ENCODE measurements at places on chromosomes 1 and 21.

GRCh38 chr21:44932408-44933181, 7.2 kb upstream of the SLX9 start:
- DNase-seq: peak; percentile 83

GRCh38 chr1:153534925-153535241, 908 bp downstream of the S100A6 start:
- no peak for DNase-seq

DNA sequence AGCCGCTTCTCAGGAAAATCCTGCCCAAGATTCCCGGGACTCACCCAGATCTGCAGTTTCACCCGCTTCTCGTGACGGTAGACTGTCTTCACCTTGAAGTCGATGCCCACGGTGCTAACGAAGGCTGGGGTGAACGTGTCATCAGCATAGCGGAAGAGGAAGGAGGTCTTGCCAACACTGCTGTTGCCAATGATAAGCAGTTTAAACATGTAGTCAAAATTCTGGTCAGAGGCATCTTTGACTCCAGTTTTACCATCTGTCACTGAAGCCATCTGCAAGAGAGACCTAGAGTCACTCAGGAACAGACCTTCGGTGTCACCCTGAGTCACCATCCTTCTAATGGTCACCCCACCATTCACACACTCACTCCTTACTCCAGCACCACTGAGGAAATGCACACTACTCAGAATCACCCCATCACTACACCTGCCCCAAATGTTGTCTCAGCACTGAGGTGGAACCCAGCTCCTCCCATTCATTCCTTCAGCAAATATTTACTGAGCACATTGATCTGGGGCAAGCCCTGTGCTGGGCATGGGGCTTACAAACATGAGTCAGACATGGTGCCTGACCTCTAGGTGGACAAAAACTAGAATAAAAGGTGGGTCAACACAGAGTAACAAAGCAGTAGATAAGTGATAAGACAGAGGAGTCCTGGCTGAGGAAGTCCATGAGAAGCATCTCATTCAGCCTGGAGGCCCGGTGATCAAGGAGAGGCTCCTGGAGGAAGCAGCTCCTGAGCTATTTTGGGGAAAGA, 13.5 kb downstream of the RAB3B start:
- no peak for DNase-seq

GRCh38 chr1:96588416-96588995, 133.1 kb upstream of the PTBP2 start:
- no peak for DNase-seq

DNA sequence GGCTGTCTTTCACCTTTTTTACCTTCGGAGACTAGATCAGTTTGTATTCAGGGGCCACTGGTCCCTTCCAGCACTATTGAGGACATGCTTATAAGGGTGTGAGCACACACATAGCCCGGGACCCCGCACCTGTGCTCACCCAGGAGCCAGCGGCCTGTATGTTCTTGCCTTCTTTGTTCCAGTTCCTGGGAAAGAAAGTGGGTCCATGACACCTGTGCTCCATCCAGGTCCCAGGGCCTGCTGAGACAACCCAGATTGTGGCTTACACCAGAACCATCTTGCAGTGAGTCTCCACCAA, 207.8 kb downstream of the TOMM20 start:
- no peak for DNase-seq

DNA sequence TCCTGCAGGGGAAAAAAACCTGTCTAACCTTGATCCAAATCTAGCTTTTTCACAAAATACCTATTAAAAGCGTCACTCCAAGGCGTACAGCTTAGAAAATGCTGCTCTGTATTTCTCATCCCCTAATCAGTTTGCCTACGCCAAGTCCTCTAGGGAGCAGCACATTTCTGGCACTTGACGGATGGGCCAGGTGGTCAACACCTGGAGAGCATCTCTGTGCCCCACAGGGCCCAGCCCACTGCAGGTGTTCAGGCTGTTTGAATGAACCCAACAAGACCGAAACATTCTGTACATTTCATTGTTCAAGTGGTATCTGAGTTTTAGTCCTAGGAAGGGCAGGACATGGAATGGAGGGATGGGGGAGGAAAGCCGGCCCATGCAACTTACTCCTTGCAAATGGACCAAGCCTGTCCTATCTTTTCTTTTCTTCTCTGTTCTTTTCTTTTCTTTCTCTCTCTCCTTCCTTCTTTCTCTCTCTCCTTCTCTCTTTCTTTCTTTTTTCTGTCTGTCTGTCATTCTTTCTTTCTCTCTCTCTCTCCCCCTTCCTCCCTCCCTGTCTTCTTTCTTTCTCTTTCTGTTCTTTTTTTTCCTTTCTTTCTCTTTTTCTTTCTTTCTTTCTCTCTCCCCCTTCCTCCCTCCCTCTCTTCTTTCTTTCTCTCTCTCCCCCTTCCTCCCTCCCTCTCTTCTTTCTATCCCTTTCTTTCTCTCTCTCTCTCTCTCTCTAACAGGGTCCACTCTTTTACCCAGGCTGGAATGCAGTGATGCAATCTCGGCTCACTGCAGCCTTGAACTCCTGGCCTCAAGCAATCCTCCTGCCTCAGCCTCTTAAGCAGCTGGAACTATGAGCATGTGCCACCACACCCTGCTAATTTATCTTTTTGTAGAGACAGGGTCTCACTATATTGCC, 29.1 kb downstream of the IGFN1 start:
- DNase-seq: no peak

DNA sequence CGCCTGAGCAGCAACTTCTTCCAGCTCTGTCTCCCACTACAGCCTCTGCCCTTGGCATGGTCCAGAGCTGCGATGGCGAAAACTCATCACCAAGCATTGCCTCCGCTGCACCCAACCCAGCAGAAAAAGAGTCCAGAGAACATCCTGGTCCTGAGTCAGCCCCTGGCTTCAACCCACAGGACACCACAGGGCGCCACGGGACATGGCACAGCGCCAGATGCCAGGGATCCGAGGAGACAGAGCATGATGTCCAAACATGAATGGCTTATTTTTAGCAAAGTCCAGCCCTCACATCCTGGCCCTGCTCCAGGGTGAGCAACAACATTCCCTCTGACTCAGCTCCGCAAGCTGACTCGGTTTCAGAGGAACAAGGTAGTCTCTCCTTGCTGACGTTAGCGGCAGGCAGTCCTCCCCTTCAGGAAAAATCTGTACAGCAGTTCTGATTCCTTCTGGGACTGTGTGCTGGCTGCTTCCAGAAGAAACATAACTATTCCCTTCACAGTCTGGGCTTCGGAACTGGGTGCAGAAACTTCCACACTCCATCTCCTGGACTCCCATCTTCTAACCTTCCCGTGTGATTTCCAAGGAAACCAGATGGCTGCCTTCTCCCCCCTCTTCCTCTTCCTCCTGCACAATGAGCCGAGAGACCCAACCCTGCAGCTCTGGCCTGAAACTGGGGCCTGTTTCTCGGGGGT, 131.3 kb downstream of the TOMM20 start:
- DNase-seq: no peak

DNA sequence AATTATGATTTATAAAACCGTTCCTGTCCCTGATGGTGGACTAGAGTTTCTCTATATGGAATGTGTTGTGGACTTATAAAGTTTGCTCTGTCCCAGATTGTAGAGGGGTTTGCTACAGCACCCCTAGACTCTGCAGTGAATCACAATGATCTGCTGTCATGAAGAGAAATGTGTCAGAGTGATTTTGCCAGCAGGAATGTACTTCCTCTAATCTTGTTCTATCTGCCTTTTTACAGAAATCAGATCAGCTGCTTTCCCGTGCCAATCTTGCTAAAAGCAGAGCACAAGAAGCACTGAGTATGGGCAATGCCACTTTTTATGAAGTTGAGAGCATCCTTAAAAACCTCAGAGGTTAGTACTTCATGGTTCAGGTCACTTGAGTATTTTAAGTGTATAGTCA, 52.0 kb downstream of the LAMC2 start:
- no peak for DNase-seq

- DNase-seq: peak; percentile 85
These were observed 83.9 kb downstream of the FASLG start for GRCh38 chr1:172742599-172743500.

DNA sequence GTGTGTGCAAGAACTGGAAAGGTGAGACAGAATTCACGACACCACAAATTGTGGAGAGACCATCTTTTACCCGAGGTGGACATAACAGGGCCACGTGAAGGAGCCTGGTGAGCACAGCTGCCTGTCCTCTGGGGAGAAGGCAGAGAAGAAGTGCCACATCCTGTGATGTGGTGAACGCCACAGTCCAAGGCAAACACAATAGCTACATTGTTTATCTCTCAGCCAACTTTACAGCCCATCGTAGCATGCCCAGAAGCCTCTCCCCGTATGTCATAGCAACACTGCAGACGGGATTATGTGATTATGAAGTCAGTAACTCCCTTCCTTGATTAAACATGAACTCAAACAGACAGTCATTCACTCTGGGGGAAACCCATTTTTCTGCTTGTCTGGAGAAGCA, 612.2 kb downstream of the SMYD3 start:
- DNase-seq: no peak

DNA sequence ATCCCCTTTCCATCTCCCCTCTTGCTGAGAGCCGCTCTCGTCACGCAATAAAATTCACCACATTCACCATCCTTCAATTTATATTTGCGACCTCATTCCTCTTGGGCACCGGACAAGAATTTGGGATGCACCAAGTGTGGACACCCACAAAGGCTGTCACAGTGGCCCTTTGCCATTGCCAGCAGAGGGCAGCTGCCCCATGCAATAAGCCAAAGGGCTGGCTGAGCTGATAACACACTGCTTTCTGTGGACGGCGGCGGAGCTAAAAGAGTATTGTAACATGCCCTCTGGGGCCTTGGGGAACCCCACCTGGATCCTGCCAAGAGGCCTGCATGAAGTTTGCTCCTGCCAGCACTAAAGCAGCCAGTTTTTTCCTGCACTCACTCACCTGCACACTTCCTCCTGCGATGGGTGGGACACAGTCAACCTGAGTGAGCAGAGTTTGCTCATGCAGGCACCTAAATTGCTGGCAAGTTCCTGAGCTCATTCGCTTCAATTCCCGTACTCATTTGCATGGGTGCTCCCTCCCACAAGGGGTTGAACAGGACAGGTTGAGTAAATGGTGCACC, 792.3 kb upstream of the ADAMTS5 start:
- peak; percentile 41 for DNase-seq

- peak; percentile 80 for DNase-seq
These were observed 83.6 kb upstream of the SLC25A33 start for GRCh38 chr1:9455487-9456234.

GRCh38 chr1:235683653-235684052, 34.1 kb upstream of the GNG4 start:
- DNase-seq: no peak

GRCh38 chr1:50873458-50874187, 86.4 kb downstream of the FAF1 start:
- peak; percentile 95 for DNase-seq

DNA sequence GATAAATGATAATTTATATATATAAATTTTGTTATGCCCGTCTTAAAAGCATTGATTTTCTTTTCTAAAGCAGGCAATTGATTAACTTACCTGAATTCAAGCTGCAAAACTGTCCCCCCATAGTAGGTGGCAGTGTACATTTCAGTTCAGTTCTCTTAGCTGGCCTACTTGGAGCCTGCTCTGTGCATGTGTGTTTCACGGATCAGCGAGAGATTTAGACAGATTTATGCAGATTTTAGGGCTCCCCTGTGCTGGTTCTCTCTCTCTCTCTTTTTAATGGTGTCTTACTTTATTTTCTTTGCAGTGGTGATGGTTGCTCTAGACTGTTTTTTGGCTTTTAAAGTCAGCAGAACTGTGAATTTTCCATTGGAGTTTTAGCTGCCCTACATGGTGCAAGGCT, 30.7 kb downstream of the CLIC4 start:
- DNase-seq: peak; percentile 85

DNA sequence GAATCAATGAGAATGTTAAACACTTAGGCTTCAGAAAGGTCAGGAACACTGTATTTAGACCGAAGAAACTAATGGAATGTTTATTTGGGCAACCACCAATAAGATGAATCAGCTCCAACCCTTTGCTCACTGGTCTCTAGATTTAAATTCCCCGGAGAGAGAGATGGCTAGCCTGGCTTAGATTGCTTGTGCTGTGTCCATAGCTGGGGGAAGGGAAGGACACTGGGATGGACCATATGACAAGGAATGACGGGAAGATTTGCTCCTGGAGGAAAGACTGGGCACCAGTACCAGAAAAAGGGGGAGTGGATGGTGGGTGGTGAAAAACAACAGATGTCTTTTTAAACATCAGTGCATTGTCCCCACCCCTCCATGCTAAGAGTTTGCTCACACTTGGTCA, 426.6 kb downstream of the DUSP10 start:
- no peak for DNase-seq

- no peak for DNase-seq
These were observed 6.6 kb upstream of the AZIN2 start for GRCh38 chr1:33074193-33074945.

GRCh38 chr1:201309416-201309815, 26.1 kb downstream of the PKP1 start:
- DNase-seq: peak; percentile 63

- DNase-seq: no peak
These were observed 45.9 kb upstream of the CSF3R start for GRCh38 chr1:36528361-36529349.

DNA sequence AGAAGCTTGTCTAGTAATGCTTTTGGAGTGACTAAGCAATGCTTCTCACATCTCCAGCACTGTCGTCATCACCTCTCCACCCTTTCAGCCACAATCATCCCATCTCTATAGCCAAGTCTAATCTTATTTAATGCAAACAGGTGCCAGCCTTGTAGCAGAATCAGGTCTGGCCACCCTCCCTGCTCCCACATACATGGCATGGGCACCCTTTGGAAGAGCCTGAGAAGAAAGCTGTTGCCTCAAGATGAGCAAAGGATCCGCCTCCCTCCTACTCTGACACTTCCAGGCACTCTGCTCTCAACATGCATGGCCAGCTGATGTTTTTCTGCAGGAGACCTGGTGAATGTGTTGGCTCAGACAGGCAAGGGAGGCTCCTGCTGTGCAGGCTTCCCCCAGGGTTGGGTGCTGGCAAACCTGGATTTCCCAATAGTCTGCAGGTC, 113.1 kb upstream of the GRIK3 start:
- DNase-seq: no peak

DNA sequence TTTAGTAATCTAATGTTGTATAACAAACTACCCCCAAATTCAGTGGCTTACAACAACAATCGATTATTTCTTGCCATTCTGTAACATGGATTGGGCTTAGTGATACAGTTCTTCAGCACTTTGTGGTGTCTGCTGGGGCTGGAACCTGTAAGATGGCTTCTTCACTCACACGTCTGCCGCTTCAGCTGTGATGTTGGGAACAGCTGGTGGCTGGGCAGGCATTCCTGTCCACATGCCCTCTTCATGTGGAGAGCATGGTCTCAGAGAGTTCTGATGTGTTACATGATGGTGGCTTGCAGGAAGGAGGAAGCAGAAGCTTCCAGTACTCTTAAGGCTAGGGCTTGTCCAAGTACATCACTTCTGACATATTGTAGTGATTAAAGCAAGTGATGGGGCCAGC, 276.9 kb downstream of the PTBP2 start:
- no peak for DNase-seq
